ENCODE measurements at places on chromosomes 11 and 22.

- DNase-seq = no peak
These were observed 407.6 kb upstream of the CADM1 start for GRCh38 chr11:115911613-115912346.

- no peak for DNase-seq
These were observed 37.7 kb downstream of the POU2AF3 start for GRCh38 chr11:111336062-111336461.

- peak; percentile 89 for DNase-seq
These were observed 6.8 kb upstream of the CHKA start for GRCh38 chr11:68127714-68128681.

DNA sequence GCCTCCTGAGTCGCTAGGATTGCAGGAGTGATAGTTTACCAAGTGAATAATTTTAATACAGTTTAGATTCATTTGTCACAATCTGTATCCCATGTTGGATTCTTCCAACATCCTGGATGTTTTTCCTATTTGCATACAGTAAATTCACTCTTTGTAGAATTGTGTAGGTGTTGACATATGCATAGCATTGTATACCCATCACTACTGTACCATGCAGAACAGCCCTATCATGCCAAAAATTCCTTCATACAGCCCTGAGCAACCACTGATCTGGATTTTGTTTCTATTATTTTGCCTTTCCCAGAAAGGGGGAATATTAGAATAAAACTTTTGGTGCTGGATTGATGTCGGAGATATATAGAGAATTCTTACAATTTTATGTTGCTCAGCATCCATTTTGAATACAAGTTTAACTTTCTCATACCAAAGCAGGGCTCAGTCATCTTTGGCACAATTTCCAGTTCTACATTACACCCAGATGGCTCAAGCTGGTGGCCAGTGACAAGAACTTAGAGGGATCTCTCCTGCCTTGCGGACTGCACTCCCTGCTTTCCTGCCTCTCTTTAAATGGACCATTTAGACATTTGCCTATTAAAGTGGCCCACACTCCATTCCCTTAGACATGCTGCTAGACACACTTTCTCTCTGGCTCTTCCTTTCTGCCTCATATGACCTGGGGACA, 45.4 kb upstream of the CFAP300 start:
- no peak for DNase-seq

Measured in right lung (tissue), 10 donors.